Uterus (tissue), 4 donors: ENCODE measurements at places on chromosomes 1 and 21.

DNA sequence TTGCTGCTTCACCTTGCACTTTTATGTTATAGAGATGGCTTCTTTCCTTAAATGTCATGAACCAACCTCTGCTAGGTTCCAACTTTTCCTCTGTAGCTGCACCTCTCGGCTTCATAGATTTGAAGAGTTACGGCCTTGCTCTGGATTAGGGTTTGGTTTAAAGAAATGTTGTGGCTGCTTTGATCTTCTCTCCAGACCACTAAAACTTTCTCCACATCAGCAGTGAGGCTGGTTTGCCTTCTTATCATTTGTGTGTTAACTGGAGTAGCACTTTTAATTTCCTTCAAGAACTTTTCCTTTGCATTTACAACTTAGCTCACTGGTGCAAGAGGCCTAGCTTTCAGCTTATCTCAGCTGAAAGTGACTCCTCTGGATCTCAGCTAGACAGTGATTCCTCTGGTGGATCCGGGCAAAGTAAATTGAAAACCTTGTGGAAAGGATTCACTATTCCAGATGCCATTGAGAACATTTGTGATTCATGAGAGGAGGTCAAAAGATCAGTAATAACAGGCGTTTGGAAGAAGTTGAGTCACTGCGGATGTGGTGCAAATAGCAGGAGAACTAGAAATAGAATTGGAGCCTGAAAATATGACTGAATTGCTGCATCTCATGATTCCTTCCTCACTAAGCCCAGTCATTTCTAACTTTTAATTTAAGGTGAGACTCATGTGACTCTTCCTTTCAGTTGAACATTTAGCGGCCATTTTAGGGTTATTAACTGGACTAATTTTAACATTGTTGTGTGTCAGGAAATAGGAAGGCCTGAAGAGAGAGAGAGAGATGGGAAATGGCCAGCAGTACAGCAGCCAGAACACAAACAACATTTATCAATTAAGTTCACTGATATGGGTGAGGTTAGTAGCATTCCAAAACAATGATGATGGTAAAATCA is 16.2 kb upstream of the RGS1 start:
- DNase-seq = peak; percentile 21

GRCh38 chr1:118148034-118148433 is 37.0 kb downstream of the SPAG17 start:
- DNase-seq = no peak

- DNase-seq = no peak
Measured at GRCh38 chr1:180620581-180620980, 11.2 kb upstream of the XPR1 start.

DNA sequence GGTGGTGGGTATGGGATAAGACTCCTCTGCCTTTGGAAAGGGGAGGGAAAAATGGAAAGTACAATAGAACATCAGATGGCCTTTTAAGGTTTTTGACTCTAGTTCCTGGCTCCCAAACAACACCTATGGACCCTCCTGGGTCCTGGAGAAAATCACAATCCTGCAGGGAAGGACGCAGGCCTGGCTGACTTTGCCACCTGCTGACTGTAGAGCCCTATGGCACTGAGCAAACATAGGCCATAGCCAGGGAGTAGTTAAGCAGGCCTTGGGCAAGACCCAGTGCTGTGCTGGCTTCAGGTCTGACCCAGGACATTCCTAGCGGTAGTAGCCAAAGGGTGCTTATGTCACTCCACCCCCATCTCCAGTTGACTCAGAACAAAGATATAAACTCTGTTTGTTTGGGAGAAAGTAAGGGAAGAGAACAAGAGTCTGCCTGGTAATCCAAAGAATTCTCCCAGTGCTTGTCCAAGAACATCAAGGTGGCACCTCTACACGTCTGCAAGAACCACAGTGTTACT is 149.0 kb downstream of the SLC44A5 start:
- DNase-seq = no peak

DNA sequence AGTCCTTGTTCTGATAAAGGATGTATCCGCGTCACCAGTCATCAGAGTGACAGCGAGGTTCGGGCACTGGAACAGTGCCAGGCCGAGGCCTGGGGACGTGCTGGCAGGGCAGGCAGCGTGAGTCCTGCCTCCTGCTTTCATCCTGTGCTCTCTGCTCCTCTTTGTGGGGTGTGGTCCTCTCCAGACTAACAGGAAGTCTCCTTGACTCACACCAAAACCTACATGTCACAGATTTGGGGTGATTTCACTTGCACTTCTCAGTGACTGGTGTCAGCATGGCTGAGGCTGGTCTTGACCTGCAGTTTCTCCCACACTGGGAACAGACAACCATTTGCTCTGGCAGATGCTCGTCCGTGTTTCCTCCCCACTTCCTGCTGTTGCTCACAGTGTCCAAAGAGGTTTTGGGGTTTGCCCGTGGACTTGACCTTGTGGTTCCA is 8.8 kb upstream of the NLRP3 start:
- DNase-seq = no peak

DNA sequence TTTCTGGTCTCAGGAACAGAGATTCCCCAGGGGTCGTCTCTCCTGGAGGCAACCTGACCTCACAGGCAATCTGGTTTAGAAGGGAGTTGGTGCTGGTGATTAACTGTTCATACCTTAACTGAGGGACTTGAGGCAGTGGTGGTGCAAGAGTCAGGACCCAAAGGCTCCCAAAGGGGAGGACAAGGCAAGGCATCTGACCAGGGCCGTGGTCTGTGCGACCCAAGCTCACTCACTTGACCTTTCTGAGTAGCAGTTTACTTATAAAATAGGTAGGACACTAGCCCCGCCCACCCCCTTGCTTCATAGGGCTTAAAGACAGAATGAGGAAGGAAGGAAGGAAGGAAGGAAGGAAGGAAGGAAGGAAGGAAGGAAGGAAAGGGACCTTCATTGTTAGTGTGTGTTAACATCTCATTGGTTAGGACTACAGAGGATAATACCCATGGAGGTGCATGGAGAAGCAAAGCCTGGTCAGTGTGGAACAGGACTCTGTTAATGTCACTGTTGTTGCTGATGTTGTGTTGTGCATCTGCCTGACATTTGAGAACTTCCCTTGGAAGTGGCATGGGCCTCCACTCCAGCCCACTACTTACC is 4.6 kb upstream of the KCNA2 start:
- DNase-seq = no peak

GRCh38 chr1:161216945-161217712 is 2.0 kb downstream of the FCER1G start:
- no peak for DNase-seq

DNA sequence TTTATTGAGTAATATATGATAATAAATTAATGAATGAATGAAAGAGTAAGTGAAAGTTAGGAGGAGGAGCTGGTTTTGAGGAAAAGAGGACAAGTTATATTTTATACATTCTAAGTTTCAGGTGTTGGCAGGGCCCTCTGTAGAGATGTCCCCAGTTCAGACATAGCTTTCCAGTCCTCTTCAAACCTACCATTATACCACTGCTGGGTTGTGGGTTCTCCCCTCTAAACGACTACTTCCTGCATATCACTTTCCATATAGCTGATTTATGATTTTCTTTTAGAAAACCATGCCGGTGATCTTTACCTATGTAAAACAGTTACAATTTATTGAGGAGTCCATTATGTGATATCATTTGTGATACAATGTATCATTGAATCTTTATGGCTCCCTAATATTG is 116.9 kb downstream of the RUNX1 start:
- no peak for DNase-seq

DNA sequence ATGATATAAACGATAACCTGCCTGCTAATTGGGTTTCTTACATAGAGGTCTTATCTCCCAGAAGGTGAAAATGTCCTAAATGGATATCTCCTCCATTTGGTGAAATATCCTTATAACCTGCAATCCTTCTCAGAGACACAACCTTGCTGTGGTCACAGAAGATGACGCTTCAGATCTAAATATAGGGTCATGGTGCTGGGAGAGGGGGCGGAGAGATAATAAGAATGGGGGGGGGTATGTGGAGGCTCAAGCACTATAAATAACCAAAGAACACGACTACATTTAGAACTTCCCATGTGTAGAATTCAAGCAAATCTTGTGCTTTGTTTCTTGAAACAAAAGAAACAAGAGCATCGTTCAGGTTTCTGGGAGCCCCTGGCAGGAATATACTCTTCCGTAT is 260.6 kb upstream of the ESRRG start:
- no peak for DNase-seq

DNA sequence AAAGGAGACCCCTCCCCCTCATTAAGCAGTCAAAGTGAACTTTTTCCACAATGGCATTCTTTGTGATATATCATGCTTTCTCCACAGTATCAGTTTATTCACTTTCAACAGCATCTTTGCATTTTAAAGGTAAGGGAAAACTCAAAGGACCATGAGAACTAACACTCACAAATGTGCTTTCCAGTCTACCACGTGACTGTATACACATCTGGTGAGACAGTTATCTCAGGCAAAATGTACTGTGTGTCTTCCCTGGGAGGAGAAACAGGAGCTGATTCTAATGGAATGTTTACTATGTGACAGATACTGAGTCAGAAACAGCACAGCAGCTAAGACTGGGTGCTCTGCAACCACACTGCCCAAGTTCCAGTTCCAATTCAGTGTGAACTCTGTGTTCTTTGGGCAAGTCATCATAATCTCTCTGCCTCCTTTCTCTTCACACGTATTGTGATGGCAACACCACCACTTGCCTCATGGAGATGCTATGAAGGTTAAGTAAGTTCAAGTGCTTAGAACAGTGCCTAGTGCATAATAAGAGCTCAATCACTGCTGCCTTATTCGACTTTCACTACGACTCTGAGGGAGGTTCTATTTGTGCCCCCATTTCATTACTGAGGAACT is 79.0 kb downstream of the SLC45A1 start:
- DNase-seq = peak; percentile 55

DNA sequence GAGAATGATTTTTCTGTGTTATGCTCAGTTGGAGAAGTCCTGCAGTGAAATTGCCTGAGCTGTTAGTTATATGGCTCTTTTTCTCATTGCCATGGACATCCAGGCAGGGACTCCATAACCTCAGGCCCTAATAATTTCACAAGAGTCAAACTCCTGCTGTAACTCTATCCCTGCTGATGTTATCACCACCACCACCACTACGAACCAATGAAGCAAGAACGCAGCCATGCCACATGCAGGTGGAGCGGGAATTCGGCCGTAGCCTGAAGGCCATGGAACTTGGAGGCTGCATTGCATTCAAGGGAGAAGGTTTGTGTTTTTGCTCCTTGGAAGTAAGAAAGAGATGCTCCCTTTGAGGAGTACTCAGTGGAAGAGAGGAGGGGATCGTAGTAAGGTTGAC is 16.8 kb upstream of the DLGAP3 start:
- DNase-seq = no peak

GRCh38 chr1:229152311-229152710 is 118.6 kb upstream of the RAB4A start:
- no peak for DNase-seq

GRCh38 chr21:42746593-42747275 is 93.3 kb downstream of the PDE9A start:
- no peak for DNase-seq
